Lung (tissue), 17 donors: ENCODE measurements at places on chromosomes 6 and 20.

DNA sequence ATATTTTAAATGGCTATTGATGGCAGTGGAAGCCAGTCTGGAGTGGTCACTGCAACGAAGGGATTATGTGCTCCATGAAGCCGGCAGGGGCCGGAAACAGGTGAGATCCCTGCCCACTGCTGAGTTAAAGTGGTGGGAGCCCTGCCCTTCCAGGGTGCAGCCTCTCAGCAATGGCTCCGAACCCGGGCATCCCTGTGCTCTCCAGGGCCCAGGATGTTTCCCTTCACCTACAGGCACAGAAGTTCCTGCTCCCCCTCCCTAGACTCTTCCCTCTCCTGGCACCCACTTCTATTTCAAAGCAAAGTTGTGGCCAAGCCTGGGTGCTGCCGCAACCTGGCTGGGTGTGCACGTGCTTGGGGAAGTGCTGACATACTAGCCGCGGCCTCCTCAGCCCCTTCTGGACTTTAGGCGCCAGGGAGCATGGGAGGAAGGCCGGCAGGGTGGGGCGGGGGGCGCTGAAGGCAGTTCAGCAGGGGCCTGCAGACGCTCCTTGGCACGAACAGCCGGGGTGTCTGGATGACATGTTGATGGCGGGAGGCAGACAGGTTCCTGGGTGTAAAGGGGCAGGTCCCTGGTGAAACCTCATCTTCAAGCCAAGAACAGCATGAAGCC lies 452.3 kb downstream of the HTR1B start:
- DNase-seq: no peak

GRCh38 chr6:29826271-29826670 lies 1.4 kb upstream of the HLA-G start:
- no peak for DNase-seq

GRCh38 chr6:168163096-168163731 lies 84.2 kb upstream of the FRMD1 start:
- peak; percentile 82 for DNase-seq

GRCh38 chr6:35678814-35679213 lies 9.9 kb downstream of the FKBP5 start:
- no peak for DNase-seq

- no peak for DNase-seq
Observed at GRCh38 chr20:23147964-23148730, 62.0 kb upstream of the CD93 start.

- DNase-seq: no peak
Observed at GRCh38 chr6:43226192-43226851, 3.0 kb downstream of the DNPH1 start.

DNA sequence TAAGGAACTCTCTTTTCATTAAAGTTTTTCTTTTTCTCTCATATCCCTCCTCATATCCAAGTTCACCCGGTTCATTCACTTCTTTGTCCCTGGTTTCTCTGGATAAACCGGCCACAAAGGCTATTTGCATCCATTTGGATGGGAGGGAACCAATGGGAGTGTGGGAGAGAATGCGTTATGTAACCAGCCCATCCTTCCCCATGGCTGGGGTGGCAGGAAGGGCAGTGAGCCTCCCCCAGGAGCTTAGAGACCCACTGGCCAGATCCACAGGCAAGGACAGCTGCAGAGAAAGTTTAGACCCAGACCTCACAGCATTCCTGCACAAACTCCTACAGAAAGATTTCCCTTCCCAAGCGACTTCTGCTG lies 10.7 kb downstream of the CASS4 start:
- DNase-seq: no peak

GRCh38 chr6:55562318-55562717 lies 16.7 kb downstream of the HMGCLL1 start:
- no peak for DNase-seq

- no peak for DNase-seq
Observed at GRCh38 chr20:25422032-25422431, 14.6 kb downstream of the GINS1 start.

DNA sequence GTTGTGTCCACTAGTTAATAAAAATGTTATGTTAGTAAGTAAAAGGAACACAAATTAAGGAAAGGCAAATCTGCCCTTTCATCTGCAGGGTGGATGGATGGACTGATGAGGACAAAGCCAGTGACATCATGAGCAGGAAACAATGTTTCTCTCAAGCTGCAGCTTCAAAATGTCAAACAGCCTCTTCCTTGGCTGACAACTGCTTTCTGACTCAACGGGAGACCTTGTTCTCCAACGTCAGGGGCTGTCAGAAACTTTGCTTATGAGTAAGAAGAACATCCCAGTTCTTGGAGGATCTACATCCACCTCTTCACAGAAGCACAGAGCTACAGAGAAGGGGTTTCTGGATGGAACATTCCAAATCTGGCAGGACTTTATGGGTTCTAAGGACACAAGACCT lies 6.0 kb downstream of the CST2 start:
- no peak for DNase-seq

- peak; percentile 96 for DNase-seq
Observed at GRCh38 chr20:34558320-34559218, at the start of gene MAP1LC3A. TSS of gene MAP1LC3A (plus strand) at chr20:34558718. CDS start at chr20:34558869, 151 bp downstream.

GRCh38 chr20:8394308-8394945 lies 262.4 kb downstream of the PLCB1 start:
- DNase-seq: no peak

- peak; percentile 33 for DNase-seq
Observed at GRCh38 chr6:138682704-138683527, 90.7 kb upstream of the CCDC28A start.

DNA sequence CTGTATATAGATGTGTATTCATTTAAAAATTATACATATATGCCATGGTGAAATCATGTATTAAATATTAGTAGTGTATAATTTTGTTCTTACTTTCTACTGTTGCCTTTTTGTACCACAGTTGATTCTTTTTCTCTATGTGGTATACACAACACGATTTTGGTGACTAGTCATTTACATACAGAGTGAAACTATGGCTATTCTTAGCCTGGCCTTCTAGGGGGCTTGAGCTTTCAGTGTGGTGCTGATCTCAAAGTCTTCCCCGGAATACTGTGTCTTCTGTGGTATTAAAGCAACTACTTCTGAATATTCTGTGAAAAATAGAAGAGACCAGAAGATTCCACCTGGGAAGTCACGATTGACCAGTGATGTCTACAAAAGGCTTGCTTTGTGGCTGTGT lies 301.9 kb downstream of the UTRN start:
- DNase-seq: no peak

DNA sequence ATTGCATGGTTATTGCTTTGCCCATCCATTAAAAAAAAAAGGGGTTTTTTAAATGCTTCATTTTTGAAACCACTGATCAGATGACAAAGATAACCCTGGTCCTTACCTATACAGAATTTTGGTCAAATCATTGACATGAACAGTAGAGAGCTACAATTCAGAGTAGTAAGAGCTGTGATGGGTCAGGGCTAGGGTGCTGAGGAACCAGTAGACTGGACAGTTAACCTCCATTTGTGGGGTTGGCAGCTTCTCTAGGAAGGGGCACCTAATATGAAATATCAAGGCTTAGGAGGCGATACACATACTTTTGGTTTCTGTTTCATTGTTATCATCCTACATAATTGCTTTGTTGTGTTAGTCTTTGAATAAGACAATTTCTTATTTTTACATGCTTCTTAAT lies 55.1 kb downstream of the ORC3 start:
- DNase-seq: no peak

- DNase-seq: no peak
Observed at GRCh38 chr20:53693262-53693871, 99.7 kb upstream of the ZNF217 start.

GRCh38 chr6:138673346-138674014 lies 100.1 kb upstream of the CCDC28A start:
- peak; percentile 81 for DNase-seq

DNA sequence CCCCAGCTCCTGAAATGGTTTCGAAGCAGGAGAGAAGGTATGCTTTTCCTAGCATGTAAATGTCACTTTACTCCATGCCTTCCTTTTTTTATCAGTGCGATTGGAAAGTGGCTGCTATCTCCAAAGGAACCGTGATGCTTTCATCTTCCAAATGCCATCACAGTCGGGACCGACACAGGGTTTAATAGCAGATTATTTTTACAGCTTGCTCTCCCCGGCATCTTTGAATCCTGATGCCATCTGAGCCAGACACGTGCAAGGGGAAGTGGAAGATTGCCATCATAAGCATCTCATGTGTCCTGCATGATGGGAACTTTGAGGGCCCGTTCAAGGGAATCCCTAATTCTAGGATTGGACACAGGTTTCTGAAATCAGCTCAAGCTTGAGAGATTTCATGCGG lies 253.4 kb upstream of the KCNG1 start:
- DNase-seq: no peak

DNA sequence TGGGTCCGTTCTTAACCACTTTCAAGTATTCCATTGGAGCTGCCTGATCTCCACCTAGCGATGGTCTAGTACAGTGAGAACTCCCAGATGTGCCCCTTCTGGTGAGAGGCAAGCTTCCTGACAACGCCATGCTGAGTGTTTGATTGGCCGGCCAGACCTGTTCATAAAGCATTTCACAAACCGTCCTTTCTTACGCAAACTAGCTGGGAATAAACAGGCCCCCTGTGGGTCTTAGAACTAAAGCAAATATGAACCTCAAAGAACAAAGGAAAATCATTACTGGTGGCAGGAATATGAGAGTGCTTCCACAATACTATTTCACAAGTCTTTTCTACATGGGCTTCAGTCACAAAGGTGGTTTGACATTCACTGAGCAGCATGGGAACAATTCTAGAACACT lies 15.6 kb upstream of the GCNT2 start:
- no peak for DNase-seq

DNA sequence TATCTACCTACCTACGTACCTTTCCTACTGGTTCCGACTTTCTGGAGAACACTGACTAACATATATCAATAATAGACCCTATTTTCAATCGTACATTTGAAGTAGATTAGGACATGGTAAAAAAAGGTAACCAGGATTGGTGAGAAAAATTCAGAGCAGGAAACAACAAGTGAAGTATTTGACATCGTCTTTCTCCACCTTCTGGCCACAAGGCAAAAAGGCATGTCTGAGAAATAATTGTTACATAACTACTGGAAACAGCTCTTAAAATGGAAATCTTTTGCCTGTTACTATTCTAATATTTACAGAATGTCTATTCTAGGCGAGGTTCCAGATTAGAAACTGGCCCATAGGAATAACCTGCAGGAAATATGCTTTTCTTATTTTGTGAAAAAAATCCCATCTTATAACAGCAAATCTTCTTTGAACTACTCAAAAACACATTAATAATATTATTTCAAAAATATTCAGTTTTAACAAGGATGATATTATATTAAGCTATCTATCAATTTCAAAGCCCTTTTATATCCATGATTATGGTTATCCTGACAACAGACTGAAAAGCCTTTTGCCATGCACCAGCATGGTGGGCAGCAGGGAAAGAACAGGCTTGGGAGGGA lies 80.8 kb downstream of the RCAN2 start:
- DNase-seq: no peak

DNA sequence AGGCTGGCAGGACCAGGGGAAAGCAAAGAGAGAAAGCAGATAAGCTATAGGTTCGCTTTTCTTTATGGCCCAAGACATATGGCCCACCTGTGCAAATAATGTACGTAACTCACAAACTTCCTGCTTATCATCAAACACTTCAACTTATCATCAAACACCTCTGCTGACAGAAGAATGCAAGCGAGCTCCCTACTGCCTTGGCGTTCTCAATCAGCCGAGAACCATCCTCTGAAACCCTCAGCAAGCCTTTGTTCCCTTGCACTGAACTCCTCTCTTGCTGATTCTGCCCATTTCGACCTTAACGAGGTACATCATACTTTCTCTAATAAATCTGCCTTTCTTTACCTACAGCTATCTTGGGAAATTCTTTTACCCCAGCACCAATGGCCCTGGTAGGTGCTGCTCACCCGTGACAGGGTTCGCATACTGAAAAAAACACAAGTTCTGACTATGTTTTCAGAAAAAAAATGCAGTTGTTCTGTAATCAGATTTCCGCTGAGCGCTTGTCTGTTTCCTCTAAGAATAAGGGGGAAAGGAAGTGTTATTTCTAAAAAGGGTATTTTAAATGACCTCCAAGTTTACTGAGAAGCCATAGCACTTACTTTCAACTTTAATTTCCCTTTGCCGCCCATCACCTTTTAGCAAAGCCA lies 28.3 kb downstream of the SERPINB6 start:
- DNase-seq: no peak

DNA sequence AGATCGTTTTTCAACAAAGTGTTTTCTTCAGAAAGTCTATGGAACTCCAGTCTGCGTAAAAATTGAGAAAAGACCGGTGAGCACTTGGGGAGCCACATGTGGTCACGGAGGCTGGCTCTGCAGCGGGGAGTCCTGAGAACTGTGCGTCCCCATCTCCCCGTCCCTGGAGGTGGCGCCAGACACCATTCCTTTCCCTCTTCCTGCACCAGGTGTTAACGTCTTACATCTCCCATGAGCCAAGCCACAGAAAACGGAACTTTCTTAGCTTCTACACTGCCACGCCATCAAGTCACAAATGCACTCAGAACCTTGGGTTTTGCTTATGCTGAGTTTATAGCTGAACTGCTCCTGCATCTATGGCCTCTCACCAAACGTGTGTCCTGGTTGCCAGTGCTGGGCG lies 62.6 kb downstream of the GINS1 start:
- no peak for DNase-seq

GRCh38 chr6:78397499-78397898 lies 469.9 kb upstream of the IRAK1BP1 start:
- no peak for DNase-seq

GRCh38 chr20:25397096-25397495 lies 6.5 kb upstream of the ABHD12 start:
- no peak for DNase-seq

- no peak for DNase-seq
Observed at GRCh38 chr6:111564482-111564945, 41.2 kb downstream of the TRAF3IP2 start.

GRCh38 chr20:46883892-46884291 lies 10.8 kb upstream of the EYA2 start:
- DNase-seq: peak; percentile 82

DNA sequence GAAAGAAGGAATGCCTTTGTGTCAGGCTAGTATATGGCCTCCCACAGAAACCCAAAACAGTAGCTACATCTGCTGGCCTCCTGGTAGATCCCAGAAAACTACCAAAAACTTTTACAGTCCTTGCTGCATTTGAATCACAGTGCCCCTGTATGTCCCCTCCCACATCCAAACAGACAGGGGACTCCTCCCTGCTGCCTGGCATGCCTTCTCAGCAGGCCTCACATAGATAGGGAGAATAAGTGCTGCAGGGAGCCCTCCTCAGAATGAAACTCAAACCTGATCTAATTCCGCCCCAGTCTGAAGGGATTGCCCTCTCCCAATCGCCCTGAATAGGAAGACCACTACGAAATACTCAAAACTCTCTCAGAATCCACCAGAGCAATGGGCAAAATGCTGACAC lies 14.1 kb upstream of the DEFB116 start:
- DNase-seq: no peak
